ENCODE measurements at places on chromosomes 5 and 9.

DNA sequence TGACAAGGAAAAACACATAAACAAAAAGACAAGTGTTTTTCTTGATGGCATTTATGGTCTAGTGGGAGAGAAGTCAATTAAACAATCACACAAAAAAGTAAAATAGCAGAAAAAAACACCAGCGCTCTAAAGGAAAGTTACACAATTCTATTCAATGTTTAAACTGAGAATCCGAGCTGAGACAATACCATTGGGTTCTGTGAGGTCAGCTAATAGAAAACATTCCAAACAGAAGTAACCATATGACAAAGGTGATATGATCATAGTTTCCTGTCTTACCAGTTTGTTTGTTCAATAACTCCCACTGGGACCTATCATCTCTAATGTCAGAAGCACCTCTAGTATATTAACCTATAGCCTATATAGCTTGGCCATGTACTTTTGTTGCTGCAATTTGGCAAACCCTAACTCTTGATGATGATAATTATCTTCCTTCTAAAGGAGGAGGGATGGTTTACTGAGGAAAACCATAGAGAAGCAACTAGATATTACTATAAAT lies 1030.0 kb downstream of the CDH12 start:
- no peak for DNase-seq

- peak; percentile 10 for DNase-seq
These were observed 69.3 kb downstream of the SLC1A1 start for GRCh38 chr9:4559261-4560182.

DNA sequence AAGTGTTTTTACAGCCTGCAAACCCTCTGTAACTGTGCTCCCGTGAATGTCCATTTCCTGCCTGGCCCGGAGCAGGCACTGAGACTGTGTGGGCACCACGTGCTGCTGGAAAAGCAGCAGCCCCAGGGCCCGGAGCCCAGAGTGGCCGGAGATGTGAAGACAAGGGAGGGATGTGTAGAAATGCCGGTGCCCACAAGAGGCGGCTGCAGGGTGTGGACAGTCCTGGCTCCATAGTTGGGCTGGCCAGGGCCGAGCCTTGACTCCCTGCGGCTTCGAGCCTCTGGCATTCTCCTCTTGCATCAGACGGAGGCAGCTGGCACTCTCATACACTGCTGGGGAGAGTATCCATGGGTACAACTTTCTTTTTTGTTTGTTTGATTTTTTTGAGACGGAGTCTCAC lies 13.2 kb upstream of the GFPT2 start:
- no peak for DNase-seq

- DNase-seq: no peak
These were observed 388.6 kb upstream of the CDH6 start for GRCh38 chr5:30804739-30805505.

GRCh38 chr5:133149345-133149744 lies 97.5 kb downstream of the HSPA4 start:
- no peak for DNase-seq

- DNase-seq: no peak
These were observed 84.8 kb upstream of the SELENOP start for GRCh38 chr5:42896523-42896922.

DNA sequence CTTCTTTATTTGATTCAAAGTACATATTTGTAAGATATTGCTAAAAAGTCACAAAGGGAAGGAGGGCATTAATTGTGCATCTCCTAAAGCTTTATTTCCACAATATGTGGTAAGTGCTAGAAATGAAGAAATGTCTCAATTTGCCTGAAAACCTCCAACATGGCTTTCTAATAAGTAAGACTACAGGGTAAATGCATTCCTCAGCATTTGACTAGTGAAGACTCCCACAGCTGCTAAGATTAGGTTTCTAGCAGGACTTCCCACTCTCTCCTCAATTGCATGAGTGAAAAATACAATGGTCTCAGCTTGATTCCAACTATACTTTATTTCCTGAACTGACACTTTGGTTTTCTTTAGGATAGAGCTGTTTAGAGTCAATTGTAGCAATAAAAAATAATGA lies 162.1 kb downstream of the ELAVL2 start:
- DNase-seq: no peak

DNA sequence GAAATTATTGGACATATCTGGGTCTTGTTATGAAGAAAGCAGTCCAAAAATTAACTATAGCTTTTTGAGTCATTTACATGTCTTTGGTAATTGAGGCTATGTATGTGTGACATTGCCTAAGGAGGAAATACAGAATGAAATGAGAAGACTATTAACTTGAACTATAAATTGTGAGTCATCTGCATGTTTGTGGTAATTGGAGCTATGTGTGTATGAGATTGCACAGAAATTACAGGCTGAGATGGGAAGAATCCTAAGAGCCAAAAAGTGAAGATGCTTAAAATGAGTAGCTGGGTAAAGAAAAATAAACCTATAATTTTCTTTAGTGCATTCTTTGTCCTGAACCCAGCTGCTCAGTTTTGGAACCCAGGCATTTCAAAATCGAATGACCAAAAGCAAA lies 747.6 kb upstream of the EDIL3 start:
- no peak for DNase-seq

DNA sequence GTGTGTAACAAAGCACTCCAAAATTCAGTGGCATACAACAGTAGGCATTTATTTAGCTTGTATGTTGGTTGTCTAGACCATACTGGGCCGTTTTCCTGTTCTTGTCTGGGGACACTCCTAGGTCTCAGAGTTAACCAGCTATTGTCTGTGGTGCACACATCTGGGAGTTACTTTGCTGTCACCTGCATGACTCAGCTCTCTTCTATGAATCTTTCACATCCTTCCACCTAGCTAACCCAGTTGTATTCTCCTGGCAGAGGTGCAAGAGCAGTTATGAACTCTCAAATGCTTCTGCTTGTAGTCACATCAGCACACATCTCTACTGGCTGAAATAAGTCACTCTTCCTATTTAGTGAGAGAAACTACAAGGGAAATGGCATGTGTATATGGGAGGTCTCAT lies 138.1 kb downstream of the BAAT start:
- no peak for DNase-seq

DNA sequence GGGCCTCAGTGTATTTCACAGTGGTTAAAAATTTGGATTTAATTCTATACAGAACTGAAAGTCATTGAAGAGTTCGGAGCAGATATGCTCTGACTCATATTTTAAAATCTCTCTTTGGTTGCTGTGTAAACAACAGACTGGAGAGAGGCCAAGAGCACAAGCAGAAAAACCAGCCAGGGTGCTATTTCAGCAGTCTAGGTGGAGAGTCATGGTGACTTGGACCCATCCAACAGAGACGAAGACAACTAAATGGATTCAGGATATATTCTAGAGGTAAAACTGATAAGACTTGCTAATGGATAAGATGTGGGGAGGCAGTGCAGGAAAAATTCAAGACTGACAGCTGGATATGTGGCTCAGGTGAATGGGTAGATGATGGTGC lies 168.9 kb downstream of the MAPKAP1 start:
- DNase-seq: no peak
